ENCODE measurements at places on chromosomes 13 and 19.

GRCh38 chr19:49551531-49551930 is 23.7 kb downstream of the RCN3 start:
- DNase-seq: no peak

- DNase-seq: no peak
These were observed 140.4 kb downstream of the PCDH20 start for GRCh38 chr13:61275251-61275650.

DNA sequence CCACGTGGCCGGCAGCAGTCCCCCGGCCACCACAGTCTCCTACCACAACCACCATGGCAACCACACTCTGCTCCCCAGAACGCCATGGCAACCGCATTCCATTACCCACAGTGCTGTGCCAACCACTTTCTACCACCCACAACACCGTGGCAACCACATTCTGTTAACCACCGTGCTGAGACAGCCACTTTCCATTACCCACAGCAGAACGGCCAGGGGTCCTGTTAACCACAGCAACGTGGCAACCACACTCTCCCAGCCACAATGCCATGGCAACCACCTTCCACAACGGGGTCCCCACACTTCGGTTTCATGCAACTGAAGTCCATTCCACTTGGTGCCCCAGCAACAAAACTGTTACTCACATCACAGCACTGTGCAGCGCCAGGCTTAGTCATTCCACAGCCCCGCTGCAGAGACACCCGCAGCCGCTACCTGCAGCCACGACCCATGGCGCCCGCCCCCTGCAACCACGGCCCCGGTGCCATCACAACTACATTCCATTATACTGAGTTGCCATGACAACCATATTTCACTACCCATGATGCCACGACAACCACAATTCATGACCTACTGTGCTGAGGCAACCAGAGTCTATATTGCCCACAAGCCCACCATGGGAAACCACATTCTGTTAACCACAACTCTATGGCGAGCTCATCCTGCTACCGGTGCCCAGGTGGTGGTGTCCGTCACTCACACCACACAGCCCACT is 10.0 kb downstream of the DPF1 start:
- DNase-seq: no peak

- no peak for DNase-seq
These were observed 5.8 kb downstream of the PPP6R1 start for GRCh38 chr19:55252760-55253663.

DNA sequence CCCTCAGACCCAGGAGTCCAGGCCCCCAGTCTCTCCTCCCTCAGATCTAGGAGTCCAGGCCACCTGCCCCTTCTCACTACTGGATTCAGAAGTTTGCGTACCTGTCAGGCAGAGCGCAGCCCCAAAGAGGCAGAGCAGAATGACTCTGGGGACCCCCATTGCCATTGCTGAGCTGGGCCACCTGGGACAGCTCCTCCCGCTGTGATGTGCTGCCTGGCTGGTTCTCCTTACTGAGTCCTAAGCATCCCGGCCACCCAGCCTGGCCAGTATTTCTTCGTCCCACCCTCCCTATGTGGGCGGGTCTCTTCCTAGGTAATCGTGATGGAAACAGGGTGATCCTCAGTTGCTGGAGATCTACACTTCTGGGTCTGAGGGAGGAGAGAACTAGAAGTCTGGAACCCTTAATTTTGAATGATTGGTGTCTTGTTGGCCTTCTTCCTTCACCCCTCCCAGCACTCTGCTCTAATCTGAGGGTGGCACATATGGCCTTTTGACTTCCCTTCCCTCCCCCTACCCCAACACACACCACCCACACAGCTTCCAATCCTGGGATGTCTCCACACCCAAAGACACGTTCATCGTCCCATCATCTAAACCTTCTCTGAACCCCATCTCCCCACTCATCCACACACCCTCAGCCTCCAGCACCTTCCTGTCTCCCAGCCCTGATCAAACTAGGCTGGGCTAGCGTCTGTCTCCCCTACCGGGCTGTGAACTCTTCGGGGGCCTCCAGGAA is at the start of gene LYPD5:
Gene LYPD5 (minus strand): TSS at position 232 of the 736 bp plus-strand sequence. CDS start 67 bp downstream, at position 165.
- no peak for DNase-seq

- no peak for DNase-seq
These were observed 73.2 kb upstream of the MEDAG start for GRCh38 chr13:30832845-30833332.

DNA sequence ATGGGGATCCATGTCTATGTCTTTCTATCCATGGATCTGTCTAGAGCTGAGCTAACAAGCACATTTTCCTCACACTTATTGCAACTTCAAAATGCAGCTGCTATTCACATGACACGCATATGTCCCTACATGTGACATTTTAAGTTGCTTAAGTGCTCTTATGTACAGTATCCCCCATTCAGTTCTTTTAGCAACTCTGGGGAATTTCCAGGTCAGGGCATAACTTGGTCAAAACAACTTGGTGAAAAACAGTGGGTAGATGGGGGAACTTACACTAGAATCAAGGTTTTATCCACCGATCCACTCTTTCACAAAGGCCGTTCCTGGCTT is 73.0 kb downstream of the COL4A1 start:
- DNase-seq: no peak

GRCh38 chr19:51779181-51779580 is 15.8 kb upstream of the FPR3 start:
- DNase-seq: no peak

DNA sequence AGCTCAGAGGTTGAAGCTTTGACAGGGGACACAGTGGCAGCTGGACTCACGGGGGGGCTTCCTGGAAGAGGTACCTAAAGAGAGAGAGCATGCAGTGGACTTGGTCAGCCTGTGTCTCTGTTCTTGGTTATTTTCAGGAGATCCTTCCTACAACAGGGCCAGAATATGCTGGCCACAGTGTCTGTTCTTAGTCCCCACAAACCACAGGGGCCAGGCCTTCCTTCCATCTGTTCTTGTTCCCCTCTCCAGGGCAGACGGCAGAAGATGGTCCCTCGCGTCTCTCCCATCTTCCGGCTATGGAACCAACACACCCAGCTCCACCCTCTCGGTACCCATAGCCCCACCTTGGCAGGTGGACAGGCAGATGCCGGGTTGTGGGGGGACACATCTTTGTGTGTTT is 24.8 kb downstream of the MAST3 start:
- no peak for DNase-seq

DNA sequence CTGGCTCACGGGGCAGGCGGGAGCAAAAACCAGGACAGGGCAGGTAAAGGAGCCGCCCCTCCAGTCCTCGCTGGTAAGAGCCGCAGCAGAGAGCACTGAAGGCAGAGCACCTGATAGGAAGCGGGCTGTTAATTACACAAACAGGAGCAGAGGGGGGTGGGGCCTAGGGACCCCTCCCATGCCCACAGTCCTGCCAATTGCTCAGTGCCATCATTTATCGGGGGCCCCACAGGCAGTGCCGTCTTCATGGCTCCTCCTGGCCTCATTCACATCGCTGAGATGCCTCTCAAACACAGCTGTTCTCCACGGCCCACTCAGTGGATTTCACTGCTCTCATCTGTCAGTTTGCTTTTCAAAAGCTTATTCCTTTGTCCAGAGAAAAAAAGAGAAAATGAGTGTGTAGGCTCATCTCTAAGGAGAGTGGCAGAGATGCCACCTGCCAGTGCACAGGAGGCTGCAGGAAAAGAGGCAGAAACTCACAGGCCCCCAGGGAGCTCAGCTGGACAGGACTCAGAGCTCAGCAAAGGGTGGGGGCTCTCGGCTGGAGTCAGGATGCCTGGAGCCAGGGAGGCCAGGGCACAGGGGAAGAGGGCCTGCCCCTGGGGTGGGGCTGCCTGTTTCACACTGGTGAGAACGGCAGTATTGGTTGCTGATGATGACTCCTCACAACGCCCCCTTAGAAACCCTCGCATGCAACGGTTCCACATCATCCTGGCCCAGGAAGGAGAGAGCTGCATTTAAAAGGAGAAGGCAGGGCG is 174.6 kb downstream of the COL4A1 start:
- no peak for DNase-seq

- DNase-seq: no peak
These were observed 21.8 kb upstream of the KBTBD7 start for GRCh38 chr13:41216160-41216559.

DNA sequence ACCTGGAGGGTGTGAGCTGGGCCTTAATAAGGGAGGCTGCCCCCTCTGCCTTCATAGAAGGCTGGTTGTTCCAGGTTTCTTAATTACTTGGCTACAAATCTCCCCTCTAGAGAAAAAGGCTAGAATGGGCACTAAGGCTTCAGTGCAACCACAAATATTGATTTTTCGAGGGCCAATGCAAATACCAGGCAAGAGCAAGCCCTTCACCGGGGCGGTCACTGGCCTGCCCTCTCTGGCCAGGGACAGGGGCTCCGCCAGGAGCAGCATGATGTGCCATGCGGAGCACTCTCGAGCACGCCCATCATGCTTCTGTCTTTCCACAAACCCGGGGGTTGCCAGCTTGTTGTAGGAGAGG is 127.8 kb upstream of the SPACA7 start:
- DNase-seq: no peak

DNA sequence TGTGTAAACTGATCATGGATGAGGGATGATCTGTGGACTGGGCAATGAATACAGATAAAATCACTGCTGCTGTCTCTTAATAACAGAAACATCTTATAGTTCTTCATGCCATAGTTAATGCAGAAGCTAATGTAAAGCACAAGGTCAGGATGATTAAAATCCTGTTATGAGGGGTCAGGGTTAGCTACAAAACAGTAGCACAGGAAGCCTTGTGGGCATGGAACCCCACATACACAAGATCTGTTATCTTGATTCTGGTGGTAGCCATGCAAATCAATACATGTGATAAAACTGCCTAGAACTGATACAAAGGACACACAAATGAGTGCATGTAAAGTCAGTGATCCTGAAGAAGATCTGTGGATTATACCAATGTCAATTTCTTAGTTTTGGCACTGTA is 96.4 kb downstream of the KLF12 start:
- no peak for DNase-seq

All from glomerular endothelial cell (primary cell).